ENCODE measurements at places on chromosomes 2 and 18.

GRCh38 chr2:237065071-237065377 lies 20.7 kb upstream of the COPS8 start:
- no peak for DNase-seq

DNA sequence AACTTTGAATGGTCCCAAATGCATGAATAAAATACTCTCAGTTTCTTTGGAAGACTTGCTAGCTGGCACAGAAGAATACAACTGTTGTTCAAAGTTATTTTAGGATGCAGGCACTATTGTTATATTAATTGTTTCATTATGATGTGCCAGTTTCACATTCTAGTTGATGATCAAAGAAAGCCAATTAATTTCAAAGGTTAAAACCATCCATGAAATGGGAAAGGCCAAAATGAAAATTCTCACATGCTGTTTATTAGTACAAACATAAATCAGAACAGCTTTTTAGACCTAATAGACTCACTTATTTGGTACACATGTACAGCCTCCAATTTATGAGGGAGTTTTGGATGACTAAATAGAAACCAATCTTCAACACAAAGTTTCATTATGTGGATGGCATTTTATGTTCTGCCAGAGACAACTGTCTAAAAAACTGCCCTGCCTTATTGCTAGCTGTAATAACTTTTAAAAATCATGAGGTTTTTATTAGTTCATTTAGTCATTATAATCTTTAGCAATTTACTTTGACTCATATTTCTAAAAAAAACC lies 42.2 kb downstream of the RFTN2 start:
- no peak for DNase-seq

GRCh38 chr2:230358305-230358704 lies 31.3 kb downstream of the SP140L start:
- DNase-seq = no peak

GRCh38 chr18:32469691-32470459 lies 807 bp downstream of the GAREM1 start:
- DNase-seq = no peak

DNA sequence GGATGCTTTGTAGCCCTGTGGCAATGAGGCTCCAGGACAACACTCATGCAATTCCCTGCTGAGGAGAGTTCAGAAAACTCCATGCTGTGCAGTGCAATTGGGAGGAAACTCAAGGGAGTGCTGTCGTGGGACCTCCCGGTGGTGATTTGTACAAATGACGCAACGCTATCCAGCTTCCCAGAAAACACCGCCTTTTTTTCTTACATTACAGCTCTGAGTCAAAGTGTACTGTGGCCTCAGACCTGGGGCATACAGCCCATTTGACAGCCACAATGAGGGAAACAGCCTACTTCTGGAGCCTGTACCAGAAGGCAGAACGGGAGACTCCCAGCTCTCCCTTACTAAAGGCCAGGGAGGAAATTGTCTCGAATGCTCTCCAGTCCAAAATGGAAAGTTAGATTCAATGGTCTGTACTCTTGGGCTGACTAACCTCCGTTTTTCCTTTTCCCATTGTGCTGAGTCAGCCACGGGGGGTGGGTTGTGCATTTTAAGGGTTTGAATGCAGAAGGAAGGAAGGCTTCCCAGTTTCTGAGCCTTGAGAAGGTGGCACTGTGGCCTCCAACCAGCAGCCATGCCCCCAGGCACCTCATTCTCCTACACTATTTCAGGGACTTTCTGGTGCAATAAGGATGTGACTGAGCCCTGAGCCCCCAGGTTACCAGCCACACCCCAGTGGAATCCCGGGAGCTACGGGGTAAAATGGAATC lies 16.4 kb upstream of the CYP1B1 start:
- no peak for DNase-seq

GRCh38 chr2:61726456-61727209 lies 127.2 kb downstream of the FAM161A start:
- no peak for DNase-seq

- DNase-seq = no peak
Measured at GRCh38 chr2:111898703-111899514, 502 bp downstream of the MERTK start.

GRCh38 chr2:147843391-147843863 lies 1.4 kb upstream of the ACVR2A start:
- DNase-seq = no peak

- no peak for DNase-seq
Measured at GRCh38 chr18:23056315-23056714, 79.0 kb upstream of the CABLES1 start.
